ENCODE measurements at places on chromosomes 4 and X. TPM values are rescaled to one million over a fixed set of nuclear protein-coding genes. Genes with fewer than 3 reads are reported as not detected.

Gene RADX
- 9.4 TPM for total RNA-seq

Gene GPRASP3
- 62.0 TPM for total RNA-seq

Gene PALLD
- total RNA-seq, result 17.1 TPM

Gene ZC4H2
- 11.0 TPM for total RNA-seq

DNA sequence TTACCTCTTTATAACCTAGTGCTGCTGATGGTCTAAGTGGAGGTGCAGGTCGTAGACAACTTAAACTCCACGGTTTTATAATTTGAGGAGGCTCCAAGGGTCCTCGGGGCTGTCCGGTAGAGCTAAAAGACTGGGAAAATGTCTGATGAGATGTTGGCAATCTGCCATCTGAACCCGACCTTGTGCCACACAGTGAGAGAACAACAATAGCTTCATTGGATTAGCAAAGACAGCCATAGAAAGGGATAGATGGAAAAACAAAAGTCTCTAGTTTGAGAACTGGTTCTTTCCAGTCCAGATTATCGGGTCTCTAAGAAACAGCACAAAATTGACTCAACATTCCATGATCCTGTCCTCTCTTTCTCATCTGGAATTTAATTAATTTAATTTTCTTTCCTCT is 31.6 kb downstream of the CD40LG start:
- no peak for DNase-seq

- no peak for DNase-seq
Observed at GRCh38 chr4:189809839-189810238, 130.8 kb upstream of the FRG1 start.

DNA sequence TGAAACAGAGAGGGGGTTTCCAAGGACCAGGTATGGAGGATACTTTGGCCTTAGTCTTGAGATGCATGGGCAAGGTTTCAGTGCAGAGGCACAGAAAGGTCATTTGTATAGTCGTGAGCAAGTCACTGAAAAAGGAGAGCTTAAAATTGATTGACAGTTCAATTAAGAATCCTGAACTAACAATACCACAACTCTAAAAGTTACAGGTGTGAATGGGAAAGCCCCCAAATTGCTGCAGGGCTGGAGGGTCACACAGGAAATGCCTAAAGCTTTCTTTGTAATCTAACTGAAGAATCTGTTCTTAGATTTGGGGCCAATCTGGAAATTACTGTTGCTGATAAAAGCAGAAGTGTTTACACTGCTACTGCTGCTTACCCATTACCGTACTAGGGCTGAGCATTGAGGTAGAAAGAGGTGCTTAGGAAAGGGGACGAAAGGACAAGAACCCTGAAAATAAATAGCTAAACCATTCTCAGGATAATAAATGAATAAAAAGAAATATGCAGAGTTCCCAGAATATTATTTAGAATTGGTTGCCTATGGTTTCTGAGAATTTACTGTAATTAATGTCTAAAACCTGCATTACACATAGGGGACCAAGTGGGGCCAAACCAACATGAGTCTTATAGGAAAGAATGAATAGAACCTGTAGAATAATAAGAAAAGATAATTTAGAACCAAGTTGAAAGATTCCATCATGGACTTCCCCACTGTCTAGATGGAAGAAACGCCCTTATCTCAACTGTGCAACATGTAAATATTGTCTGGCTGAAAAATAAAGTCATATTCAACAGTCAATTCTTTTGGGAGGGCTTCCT is 91.9 kb upstream of the PPP1R2C start:
- DNase-seq, result no peak

DNA sequence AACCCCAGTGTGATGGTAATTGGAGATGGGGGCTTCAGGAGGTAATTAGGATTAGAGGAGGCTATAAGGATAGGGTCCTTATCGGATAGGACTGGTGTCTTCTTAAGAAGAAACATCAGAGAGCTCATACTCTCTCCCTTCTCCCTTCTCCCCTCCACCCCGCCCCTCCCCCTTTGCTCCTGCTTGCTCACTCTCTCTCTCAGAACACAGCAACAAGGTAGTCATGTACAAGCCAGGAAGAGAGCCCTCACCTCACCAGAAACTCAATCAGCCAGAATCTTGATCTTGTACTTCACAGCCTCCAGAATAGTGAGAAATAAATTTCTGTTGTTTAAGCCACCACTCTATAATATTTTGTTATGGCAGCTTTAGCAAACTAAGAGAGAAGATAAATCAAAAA is 4.5 kb downstream of the DDX60L start:
- DNase-seq, result no peak

- DNase-seq, result no peak
Observed at GRCh38 chrX:6568031-6568430, 33.1 kb upstream of the VCX3A start.

DNA sequence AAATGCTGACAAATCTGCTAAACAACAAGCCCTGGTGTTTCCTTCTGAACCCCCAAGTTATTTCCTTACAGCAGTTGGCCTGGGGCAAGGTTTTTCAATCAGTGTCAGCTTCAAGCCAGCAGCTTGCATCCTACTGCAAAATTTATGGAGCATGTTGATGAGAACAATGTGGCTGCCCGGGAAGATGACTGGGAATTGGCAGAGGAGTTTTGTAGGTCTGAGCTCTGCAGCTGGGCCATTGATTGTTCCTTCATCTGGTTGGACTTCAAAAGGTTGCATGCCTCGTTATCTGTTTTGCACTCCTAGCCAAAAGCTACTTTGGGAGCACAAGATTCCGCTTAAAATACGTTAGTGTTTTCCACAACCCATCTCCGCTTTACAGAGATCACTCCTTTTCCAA is 1030.3 kb upstream of the LCORL start:
- DNase-seq, result no peak

All from frontal cortex (tissue), 4 donors.